ENCODE measurements at places on chromosomes 5 and 9.

DNA sequence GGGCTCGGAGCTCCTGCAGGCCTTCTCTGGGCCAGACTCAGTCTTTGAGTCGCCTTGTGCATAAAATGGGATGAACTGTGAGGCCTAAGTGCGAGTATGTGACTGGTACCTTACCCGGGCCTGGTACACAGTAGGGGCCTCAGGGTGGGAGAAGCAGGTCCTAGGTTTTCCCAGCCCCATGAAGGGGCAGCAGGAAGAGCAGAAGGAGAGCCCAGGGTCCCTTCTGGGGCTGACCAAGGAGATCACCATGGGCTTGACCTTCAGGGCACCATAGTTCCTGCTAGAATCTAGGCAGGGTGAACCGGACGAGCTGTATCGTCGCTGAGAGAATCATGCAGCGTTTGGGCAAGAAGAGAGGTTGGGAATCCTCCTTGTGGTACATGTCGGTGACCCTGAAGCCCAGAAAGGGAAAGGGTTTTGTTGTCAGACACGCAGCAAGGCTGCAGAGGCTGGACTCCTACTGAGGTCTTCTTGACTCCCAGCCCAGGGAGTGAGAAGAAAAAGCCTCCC is 373 bp upstream of the PHYKPL start:
- DNase-seq = no peak

- peak; percentile 62 for DNase-seq
Measured at GRCh38 chr5:172187118-172188032, 649 bp downstream of the STK10 start.

GRCh38 chr5:96008487-96008886 is 46.8 kb upstream of the ELL2 start:
- no peak for DNase-seq

GRCh38 chr5:111116550-111116949 is 24.4 kb downstream of the WDR36 start:
- DNase-seq = no peak

- DNase-seq = no peak
Measured at GRCh38 chr5:147573211-147573610, 63.3 kb upstream of the DPYSL3 start.

GRCh38 chr9:103941104-103941503 is 153.0 kb upstream of the SMC2 start:
- DNase-seq = no peak

- DNase-seq = no peak
Measured at GRCh38 chr5:78823196-78823595, 161.9 kb downstream of the ARSB start.

GRCh38 chr5:158163451-158164295 is 304.7 kb upstream of the CLINT1 start:
- DNase-seq = no peak

DNA sequence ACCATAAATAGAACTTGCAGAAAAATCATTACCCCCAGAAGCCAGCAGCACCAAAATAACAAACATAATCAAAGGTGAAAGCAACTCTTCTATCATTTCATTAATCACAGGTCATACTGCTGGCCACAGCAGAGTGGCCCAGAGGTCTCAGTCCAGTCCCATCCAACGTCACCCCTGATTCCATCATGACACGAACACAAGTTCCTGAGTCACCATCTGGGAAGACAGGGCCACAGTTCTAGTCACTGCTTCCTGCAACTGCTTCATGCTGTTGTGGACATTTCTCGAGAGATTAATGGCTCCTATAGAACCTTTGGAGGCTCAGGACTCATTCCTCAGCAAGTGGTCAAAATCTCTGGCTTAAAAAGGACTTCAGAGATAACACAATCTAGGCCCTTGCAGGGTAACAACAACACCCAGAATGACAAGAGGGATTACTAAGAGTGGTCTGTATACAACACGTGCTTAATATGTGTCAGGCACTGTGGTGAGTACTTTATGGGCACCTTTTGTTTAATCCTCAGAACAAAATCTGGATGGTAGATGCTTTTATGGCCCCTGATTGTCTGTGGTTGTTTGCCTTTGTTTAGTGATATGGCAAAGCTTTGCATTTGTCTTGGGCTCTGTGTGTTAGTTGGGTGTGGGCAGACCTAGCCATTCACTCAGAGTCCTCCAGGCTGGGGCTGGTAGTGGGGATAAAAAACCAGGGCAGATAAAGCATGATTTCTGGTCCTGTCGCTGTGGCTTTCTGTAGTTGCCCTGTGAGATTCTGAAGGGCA is 184.3 kb downstream of the DAB2IP start:
- DNase-seq = no peak

GRCh38 chr9:21994556-21995005 is at the start of gene CDKN2B-AS1:
CDKN2B-AS1 (plus strand) TSS chr9:21994791.
- peak; percentile 47 for DNase-seq

GRCh38 chr9:14004110-14004509 is 309.8 kb downstream of the NFIB start:
- no peak for DNase-seq

GRCh38 chr5:142994218-142994617 is 224.0 kb downstream of the ARHGAP26 start:
- DNase-seq = no peak

DNA sequence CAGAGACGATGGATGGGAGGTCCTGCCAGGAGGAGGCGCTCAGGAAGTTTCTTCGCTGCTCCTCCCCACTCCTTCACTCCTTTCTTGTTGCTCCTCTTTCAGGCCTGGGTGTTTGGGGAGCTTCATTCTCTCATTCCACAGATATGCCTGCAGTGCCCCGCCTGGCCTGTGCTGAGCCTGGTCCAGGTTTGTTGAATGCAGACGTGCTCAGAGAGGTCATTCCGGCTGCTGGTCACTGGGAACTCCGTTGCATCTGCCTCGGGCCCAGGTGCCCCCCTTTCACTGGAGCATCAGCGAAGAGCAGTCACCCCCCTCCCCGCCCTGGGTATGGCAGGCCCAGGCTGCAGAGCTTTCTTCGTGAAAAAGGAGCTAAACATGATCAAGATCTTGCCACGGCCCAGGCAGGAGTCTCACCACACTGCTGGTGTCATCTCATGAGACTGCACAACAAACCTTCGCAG is 15.5 kb downstream of the SURF6 start:
- no peak for DNase-seq

DNA sequence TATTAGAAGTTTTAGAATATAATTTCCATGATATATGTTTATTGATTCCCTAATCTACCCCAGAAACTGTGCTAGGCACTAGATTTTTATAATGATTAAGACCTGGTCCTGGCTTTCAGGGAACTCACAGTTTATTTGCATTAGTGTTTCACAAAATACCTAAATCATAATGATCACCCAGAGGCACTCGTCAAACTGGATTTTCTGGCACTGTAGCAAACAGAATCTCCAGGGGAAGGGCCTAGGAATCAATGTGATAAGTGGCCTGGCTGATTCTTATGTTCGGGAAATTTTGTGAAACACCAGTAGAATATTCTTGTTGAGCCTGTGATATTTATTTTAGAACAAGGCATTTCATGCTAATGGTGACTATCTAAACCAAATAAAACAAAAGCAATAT is 37.4 kb upstream of the SRP19 start:
- DNase-seq = no peak

DNA sequence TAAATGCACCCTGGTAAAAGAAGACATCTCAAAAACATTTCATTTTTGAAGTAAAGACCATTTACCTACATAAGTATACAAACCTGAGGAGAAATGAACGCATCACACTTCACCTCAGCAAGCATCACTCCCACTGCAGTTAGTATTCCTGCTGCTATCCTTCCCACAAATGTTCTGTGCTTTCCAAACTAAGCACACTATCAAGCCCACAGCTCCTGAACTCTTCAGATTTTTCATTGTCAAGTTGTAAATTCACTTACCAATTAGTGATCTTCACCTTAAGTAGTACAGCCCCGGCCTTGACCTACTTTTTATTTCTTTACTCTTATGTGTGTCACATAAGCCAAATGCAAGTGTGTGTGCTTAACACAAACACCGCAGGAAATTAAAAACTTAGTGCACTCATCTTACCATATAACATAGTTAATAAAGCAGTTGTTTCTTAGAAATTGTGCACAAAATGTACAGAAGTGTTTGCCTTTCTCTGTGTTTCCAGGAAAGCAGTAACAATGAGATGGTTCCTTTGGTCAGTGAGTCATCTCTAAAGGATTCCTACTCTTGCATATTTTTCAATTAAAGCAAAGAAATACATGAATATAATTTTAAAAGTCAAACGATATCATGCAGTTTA is 169.4 kb downstream of the APBA1 start:
- no peak for DNase-seq

DNA sequence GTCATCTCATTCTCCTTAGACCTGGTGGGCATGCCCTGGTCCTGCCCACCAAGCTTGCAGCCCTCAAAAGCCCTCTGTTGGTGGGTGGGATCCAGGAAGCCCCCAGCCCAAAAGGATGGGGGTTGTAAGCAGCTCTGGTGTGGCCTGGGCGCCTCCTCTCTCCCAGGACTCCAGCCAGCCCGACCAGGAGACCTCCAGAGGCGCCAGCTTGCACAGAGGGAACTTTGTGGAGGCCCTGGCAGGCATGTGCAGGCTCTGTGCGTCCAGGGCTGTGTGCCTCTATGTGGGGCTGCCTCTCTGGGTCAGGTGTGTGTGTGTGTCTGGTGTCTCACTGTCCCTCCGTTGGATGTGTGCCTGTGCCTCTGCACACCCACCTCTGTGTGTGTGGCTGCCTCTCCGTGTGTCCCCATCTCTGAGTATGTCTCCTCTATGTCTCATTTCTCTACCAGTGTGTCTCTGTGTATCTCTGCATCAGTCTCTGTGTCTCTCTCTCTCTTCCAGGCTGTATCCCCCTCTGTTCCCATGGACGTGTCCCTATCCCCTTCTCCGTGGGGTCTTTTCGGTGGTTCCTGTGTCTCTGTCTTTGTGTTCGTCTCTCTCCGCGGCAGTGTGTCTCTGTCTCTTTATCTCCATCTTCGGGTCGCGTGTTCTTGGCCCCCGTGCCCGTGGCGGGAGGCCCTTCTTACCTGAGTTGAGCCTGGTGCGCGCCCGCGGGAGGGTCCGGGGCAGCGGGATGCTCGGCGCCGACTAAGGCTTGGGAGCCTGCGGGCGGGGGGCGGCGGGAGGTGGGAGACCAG is 501 bp downstream of the ENHO start:
- DNase-seq = no peak

GRCh38 chr9:27427272-27427643 is 96.8 kb upstream of the IFNK start:
- DNase-seq = no peak

- no peak for DNase-seq
Measured at GRCh38 chr5:129572060-129572459, 112.0 kb downstream of the ADAMTS19 start.

DNA sequence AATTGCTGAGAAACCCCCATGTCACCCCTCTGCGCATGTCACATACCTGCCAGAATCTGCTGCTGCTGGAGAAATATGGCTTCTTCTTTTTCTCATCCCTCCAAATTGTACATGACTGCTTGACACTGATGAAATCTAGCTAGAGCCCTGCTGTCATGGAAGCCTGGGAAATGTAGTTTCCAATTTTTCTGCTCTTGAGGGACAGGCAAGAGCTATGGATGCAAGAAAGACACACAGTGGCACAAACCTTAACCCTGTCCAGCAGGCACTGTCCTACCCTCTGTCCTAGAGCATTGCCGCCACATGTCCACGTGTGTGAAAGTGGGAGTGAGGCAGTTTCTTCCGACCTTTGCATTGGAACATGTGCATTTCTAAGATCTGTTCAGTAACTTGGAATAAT is 255.5 kb upstream of the SEMA6A start:
- DNase-seq = no peak

DNA sequence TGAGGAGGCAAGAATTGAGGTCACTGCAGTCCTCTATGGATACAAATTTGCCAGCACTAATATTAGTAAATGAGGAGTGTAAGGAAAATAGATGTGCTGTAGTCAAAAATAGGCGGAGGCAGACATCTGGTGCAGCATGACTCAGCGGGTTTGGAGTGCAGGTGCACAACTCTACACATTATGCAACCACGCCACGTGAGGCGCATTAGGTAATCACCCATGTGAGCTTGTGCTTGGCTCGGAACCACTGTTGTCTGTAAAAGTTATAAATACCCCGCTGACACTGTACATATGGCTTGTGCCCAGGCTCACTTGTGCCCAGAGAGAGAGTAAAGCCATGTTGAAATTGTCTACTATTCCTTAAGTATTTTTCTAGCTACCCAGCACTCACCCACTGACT is 623.5 kb upstream of the NUDT12 start:
- DNase-seq = no peak

- no peak for DNase-seq
Measured at GRCh38 chr9:3856592-3856991, 330.8 kb upstream of the RFX3 start.

DNA sequence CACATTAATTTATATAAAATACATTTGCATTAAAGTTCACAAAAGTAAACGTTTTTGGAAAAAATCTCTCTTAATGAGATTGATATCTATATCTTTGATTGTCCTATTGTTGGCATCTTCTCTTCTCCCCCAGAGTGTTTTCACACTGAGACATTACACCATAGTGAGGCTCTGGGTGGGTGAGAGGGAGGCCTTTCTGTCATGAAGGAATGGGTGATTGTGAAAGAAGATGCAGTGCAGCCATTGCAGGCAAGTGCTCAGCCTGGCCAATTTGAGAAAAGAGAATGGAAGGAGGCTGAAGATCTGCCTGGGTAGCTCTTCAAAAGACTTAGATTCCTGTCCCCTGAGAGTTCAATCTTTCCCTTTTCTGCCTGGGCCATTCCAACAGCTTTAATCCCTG is 140.8 kb downstream of the SLC12A2 start:
- no peak for DNase-seq

DNA sequence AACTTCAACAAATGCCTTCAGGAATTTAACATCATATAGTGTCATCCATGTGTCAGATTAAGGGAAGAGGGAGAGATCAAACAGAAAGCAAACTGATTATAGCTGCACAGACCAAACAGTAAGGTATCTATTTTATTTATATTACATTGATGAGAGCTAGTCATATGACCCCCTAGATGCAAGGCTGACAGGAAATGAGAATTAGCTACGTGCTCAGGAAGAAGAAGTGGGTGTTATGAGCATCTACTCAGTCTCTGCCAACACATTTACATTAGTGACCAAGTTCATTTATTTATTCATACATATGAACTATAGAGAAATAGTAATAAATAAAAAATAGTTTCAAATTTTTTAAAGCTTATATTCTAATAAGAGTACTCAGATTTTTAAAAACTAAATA is 787.3 kb downstream of the KCTD16 start:
- DNase-seq = no peak

DNA sequence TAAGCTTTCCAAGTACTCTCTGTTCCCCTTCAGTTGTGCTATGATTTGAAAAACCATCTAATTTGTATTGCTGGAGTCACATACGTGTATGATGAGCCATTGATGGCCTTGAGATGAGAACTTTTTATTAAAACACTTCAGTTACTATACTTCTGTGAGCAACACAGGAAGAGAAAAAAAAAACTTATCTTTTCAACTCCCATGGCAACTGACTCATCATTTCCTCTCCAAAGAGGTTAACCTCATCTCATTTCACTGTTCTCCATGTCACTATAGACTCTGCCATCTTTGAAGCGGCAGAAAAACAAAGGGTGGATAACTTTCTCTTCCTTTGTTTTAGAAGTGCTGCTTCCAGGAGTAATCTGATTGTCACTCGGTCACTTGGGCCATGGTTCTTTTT is 104.3 kb upstream of the PCSK1 start:
- no peak for DNase-seq

Data from tibial artery (tissue), 4 donors.